ENCODE measurements at places on chromosomes 5 and 9. TPM values are rescaled to one million over a fixed set of nuclear protein-coding genes. Genes with fewer than 3 reads are reported as not detected.

DNA sequence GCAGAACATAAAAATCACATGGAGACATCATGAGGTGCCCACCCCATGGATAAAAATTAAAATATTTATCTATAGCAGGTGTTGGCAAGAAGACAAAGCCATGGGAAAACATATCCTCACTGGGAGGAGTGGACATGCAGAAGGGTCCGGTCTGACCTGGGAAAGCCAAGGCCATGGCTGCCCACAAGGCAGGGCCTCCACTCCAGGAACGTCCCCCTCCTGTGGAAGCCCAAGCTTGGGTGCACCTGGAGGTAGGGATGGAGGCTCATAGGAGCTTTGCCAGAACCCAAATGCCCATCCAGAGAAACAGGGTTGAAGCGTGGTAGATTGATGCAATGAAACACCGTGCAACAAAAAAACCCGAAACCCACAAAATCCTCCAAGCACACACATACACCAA lies 81.4 kb upstream of the COL5A1 start:
- no peak overlapping the region for H3K27ac ChIP-seq
- H3K36me3 ChIP-seq, result no peaks in the 10 kb centered on the region
- no peaks in the 10 kb centered on the region for H3K27me3 ChIP-seq
- H3K4me3 ChIP-seq, result no peak overlapping the region
- no peak for DNase-seq

Gene PTTG1
- polyA plus RNA-seq, result 72.9 TPM

- DNase-seq, result no peak
- no peaks in the 10 kb centered on the region for H3K27me3 ChIP-seq
- no peak overlapping the region for H3K4me3 ChIP-seq
- no peak overlapping the region for H3K27ac ChIP-seq
Observed at GRCh38 chr9:20447291-20447690, 175.0 kb downstream of the MLLT3 start.

DNA sequence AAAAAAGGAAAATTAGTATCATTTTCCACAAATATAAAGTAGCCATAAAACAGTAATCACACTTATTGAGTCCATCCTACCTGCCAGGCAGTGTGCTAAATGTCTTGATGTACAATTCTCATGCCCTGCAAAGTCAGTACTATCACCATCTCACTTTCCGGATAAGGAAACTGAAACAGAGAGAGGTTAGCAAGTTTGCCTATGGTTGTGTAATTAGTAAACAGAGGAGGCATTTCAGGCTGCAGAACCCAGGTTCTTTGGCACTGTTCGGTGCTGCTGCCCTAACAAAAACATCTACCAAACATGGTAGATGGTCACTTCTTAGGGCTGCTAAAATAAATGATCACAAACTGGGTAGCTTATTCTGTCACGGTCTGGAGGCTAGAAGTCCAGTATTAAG lies 22.6 kb downstream of the PLAC8L1 start:
- no peaks in the 10 kb centered on the region for H3K27me3 ChIP-seq
- no peak for DNase-seq
- no peaks in the 10 kb centered on the region for H3K36me3 ChIP-seq
- H3K4me3 ChIP-seq, result no peak overlapping the region
- no peaks in the 10 kb centered on the region for H3K4me1 ChIP-seq

Gene DYNC2I2
- 37.5 TPM for polyA plus RNA-seq

GRCh38 chr9:104301755-104302154 lies 202.3 kb upstream of the OR13F1 start:
- no peaks in the 10 kb centered on the region for H3K27me3 ChIP-seq
- no peak overlapping the region for H3K27ac ChIP-seq
- H3K4me1 ChIP-seq, result no peaks in the 10 kb centered on the region
- H3K4me3 ChIP-seq, result no peak overlapping the region
- H3K36me3 ChIP-seq, result no peaks in the 10 kb centered on the region
- no peak for DNase-seq

Gene ODF2
- 22.7 TPM for polyA plus RNA-seq

DNA sequence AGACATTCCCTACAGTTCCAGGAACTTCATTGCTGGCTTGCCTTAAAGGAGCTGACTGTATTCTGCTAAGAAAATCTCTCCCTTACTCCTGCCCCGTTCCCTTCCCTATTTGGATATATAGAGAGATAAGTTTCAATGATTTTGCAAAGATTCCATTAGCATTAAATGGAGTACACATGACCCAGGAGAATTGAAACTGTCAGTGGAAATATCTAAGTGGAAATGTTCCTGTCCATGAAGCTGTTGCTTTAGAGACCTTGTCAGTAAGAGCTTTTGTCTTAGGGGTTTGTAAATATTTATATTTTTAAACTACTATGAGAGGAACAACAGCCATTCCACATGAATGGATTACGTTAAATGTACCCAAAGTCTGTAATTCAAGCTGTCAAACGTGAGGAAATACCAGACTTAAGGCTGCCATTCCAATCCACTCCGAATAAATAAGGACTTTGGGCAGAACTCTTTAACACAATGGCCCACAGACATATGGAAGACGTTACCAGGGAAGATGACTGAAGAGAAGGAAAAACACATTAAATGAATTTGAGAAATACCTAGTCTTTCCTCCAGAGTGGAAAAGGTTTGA lies 387.1 kb upstream of the PAPPA start:
- H3K27me3 ChIP-seq, result no peaks in the 10 kb centered on the region
- H3K4me1 ChIP-seq, result no peaks in the 10 kb centered on the region
- no peaks in the 10 kb centered on the region for H3K36me3 ChIP-seq
- H3K27ac ChIP-seq, result no peak overlapping the region

DNA sequence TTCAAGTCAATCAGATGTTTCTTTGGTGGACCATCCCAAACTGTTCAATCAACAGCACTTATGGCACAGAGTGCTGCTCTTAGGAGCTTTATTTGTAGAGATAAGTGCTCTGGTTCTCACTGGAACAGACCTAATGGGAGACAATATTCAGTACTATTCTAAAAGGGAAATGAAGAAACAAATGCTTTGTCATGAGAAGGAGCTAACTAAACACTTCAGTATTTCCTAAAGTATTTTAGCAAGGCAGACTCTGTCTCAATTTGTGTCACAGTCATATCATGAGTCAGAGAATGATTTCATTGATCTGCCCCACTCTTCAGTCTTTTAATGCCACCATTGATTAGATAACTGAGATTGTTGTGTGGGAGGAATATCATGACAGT lies 175.3 kb downstream of the SLF1 start:
- no peaks in the 10 kb centered on the region for H3K27me3 ChIP-seq
- peaks cover 27% of the 10 kb centered on the region for H3K36me3 ChIP-seq
- peak overlapping the region; percentile 89 for H3K27ac ChIP-seq

GRCh38 chr5:171432583-171433351 lies 13.3 kb downstream of the FGF18 start:
- H3K27me3 ChIP-seq, result no peaks in the 10 kb centered on the region
- no peak overlapping the region for H3K4me3 ChIP-seq
- H3K4me1 ChIP-seq, result no peaks in the 10 kb centered on the region
- DNase-seq, result no peak
- no peaks in the 10 kb centered on the region for H3K36me3 ChIP-seq

DNA sequence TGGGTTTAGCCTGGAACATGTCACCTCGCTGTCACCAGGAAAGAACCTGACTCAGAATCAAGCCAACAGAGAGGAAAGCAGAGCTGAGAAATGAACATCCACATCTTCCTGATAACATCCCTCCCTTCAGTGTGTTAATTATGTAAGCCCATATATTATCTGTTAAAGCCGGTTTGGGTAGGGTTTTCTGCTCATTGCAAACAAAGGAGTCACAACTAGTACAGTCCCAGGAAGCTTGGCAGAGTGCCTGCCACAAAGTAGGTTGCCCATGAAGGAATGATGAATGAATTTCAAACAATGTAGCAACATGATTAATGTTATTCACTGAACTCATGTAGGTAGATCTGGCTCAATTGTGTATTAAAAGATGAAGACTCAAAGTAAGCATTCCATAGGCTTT lies 10.4 kb upstream of the PPARGC1B start:
- H3K4me3 ChIP-seq, result no peak overlapping the region
- H3K36me3 ChIP-seq, result no peaks in the 10 kb centered on the region
- DNase-seq, result no peak
- peaks cover 3% of the 10 kb centered on the region for H3K27me3 ChIP-seq

DNA sequence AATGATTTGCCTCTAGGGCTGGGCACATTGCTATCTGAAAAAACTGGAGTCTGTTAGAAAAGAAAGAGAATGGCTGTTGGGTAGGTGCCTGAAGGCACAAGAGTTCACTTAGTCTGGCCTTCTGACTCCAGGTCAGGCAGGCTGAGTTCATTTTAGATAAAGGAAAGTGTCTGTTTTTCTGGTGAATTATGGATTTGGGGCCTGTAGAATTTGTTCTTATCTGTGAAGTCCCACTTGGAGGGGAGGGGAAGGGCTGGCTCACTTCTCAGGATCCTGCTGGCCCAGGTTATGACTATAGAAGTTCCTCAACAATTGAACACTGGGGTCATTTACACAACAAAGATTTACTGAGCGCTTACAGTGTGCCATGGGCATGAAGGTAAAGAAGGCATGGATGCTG lies 11.5 kb upstream of the SEPTIN8 start:
- DNase-seq, result no peak
- no peaks in the 10 kb centered on the region for H3K36me3 ChIP-seq
- no peak overlapping the region for H3K27ac ChIP-seq
- no peaks in the 10 kb centered on the region for H3K27me3 ChIP-seq
- no peak overlapping the region for H3K4me3 ChIP-seq
- no peaks in the 10 kb centered on the region for H3K4me1 ChIP-seq

- H3K27me3 ChIP-seq, result no peaks in the 10 kb centered on the region
- H3K27ac ChIP-seq, result no peak overlapping the region
- no peak for DNase-seq
- no peaks in the 10 kb centered on the region for H3K36me3 ChIP-seq
Observed at GRCh38 chr9:78468231-78468630, 171.3 kb downstream of the PSAT1 start.

GRCh38 chr5:20949636-20950035 lies 961.6 kb upstream of the CDH18 start:
- no peak overlapping the region for H3K4me3 ChIP-seq
- H3K36me3 ChIP-seq, result no peaks in the 10 kb centered on the region
- no peaks in the 10 kb centered on the region for H3K4me1 ChIP-seq
- H3K27ac ChIP-seq, result no peak overlapping the region
- H3K27me3 ChIP-seq, result no peaks in the 10 kb centered on the region

Gene ACSL6
- polyA plus RNA-seq, result 1.3 TPM

DNA sequence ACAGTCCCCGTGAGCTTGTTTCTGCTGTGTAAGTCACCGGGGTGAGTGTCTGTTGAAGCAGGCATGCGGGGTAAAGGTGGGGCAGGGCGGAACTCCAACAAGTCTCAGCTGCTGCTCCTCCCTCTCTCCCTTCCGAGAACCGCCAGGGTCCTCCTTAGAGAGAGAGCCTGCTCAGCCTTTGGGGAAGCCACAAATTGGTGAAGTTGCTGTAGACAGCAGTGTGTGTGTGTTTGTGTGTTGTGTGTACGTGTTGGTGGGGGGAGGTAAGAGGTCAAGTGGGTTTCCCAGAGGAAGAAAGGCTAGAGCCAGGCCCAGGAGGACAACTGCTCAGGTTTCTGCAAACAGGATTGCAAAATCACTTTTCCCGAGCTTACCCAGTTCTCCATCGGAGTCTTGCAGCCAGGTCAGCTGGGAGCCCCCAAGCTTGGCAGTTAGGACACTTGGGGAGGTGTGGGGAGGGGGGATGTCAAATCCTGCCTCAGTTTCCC lies 38.9 kb upstream of the DAB2IP start:
- peaks cover 7% of the 10 kb centered on the region for H3K27me3 ChIP-seq
- no peak overlapping the region for H3K27ac ChIP-seq
- DNase-seq, result no peak
- no peaks in the 10 kb centered on the region for H3K36me3 ChIP-seq
- no peak overlapping the region for H3K4me3 ChIP-seq
- no peaks in the 10 kb centered on the region for H3K4me1 ChIP-seq

- no peak for DNase-seq
- H3K36me3 ChIP-seq, result no peaks in the 10 kb centered on the region
- peaks cover 71% of the 10 kb centered on the region for H3K27me3 ChIP-seq
- peaks cover 4% of the 10 kb centered on the region for H3K4me1 ChIP-seq
- H3K4me3 ChIP-seq, result peak overlapping the region; percentile 64
- H3K27ac ChIP-seq, result peak overlapping the region; percentile 58
Observed at GRCh38 chr5:138752341-138752950, 779 bp upstream of the CTNNA1 start.

GRCh38 chr9:73152953-73153352 lies 1.3 kb downstream of the ANXA1 start:
- peaks cover 9% of the 10 kb centered on the region for H3K4me1 ChIP-seq
- H3K27ac ChIP-seq, result peak overlapping the region; percentile 58
- no peaks in the 10 kb centered on the region for H3K27me3 ChIP-seq
- peak overlapping the region; percentile 2 for H3K4me3 ChIP-seq
- H3K36me3 ChIP-seq, result no peaks in the 10 kb centered on the region

- H3K4me1 ChIP-seq, result no peaks in the 10 kb centered on the region
- H3K4me3 ChIP-seq, result no peak overlapping the region
- no peaks in the 10 kb centered on the region for H3K27me3 ChIP-seq
- DNase-seq, result no peak
Observed at GRCh38 chr5:73668486-73669111, 42.6 kb downstream of the ARHGEF28 start.

Gene SPINK1
- 7.3 TPM for polyA plus RNA-seq

Gene PCDHGA11
- polyA plus RNA-seq, result 0.68 TPM

Gene SYK
- polyA plus RNA-seq, result 22.2 TPM

GRCh38 chr5:158264264-158264663 lies 405.3 kb upstream of the CLINT1 start:
- no peaks in the 10 kb centered on the region for H3K36me3 ChIP-seq
- H3K4me3 ChIP-seq, result no peak overlapping the region
- no peaks in the 10 kb centered on the region for H3K27me3 ChIP-seq

Gene TEK
- 2.3 TPM for polyA plus RNA-seq

GRCh38 chr5:154945695-154946301 lies 4.9 kb downstream of the MRPL22 start:
- no peak overlapping the region for H3K27ac ChIP-seq
- DNase-seq, result no peak
- no peaks in the 10 kb centered on the region for H3K27me3 ChIP-seq
- no peak overlapping the region for H3K4me3 ChIP-seq

- no peaks in the 10 kb centered on the region for H3K27me3 ChIP-seq
- DNase-seq, result no peak
- peaks cover 14% of the 10 kb centered on the region for H3K4me1 ChIP-seq
- H3K4me3 ChIP-seq, result no peak overlapping the region
Observed at GRCh38 chr5:172002310-172002709, 4.1 kb downstream of the FBXW11 start.

GRCh38 chr9:133968428-133968827 lies 23.7 kb downstream of the VAV2 start:
- H3K4me1 ChIP-seq, result no peaks in the 10 kb centered on the region
- no peak for DNase-seq
- H3K27me3 ChIP-seq, result no peaks in the 10 kb centered on the region
- H3K4me3 ChIP-seq, result no peak overlapping the region
- H3K27ac ChIP-seq, result no peak overlapping the region

DNA sequence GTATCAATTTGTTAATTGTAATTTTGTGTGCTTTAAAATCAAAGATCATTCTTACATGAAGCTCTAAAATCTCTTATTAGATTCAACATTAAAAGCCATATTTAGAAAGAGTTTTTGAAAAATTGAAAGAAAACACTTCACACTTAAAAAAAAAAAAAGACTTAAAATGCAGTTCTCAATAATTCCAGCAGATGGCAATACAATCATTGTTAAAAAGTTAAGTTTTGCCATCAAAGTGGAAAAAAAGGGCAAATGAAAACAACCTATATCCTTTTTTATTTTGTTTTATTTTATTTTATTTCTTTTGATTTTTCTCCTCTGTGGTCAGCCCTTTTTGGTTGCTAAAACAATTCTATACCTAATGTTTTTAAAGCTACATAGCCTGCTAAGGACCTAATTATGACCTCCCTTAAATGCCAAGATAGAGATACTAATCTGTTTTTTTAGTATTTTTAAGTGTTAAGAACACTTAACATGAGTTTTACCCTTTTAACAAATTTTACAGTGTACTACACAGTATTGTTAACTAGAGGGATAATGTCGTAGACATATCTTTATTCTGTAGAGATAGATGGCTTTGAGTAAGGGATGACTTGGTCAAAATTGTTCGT lies 154.2 kb upstream of the DAB2 start:
- H3K4me1 ChIP-seq, result no peaks in the 10 kb centered on the region
- DNase-seq, result peak; percentile 31
- no peak overlapping the region for H3K27ac ChIP-seq
